ENCODE measurements at places on chromosomes 3 and 15.

DNA sequence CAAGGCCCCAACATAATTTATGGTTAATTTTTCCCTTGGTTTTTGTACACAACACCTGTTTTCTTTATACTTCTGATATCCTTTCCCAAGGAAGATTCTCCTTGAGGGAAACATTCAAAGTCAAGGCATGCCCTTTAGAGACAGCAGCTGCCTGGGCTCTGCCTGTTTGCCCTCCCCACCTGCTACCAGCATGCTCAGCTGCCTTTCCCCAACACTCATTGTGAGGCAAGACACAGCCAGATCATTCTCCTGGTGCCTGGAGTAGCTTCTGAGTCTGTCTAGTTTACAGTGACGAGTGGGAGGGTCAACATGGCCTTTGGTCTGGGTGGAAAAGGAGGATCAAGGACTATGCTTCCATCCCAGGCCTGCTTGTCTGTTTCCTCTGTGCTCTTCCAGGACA, 132.5 kb downstream of the EPHB1 start:
- DNase-seq = no peak

DNA sequence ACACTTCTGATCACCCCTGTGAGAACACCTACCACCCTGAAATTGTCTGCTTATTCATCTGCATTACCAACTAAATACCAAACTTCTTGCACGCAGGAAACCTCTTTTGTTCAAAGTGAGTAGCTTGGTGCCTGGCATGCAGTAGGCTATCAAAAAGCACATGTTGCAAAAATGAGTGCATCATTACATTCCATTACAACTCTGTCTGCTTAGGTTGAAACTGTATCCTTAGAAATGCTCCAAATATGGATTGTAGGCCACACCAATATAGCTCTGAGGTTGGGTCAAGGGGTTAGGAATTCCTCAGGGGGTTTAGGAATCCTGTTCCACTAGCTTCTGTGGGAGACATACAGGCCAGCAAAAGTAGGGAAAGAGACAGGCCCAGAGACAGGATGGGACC, 107.2 kb downstream of the THRB start:
- DNase-seq = no peak

DNA sequence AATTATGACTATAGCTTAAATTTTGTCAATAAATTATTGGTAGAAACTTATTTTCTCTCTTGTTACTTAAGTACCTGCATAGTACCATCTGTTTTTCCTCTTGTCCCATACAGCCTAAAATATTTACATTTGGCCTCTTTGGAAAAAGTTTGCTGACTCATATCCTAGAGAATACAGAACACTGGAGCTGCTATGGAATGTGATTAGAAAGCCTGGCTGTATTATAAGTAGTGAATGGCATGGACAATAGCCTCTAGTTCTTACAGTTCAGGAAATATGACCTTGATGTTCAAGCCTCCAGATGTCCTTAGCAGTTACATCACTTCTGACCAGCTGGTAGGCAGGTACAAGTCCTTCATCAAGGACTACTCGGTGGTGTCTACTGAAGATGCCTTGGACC, 28.3 kb downstream of the ST8SIA2 start:
- DNase-seq = no peak

DNA sequence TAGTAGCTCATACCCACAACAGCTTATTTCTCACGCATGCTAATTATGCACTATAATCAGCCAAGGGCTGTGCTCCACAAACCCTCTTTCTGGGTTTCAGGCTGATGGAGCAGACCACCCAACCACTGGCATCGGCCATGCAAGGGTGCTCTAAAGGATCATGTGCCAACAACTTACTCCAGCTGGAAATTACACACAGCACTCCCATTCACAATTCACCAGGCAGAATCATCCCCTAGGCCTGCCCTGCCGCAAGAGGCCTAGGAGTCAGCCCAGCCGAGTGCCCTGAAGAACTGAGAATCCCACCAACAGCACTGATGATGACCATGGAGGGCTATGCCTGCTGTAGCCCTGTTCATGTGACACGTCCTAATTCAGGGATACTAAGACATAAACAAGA, 216.2 kb upstream of the CHRNA7 start:
- DNase-seq = no peak

- no peak for DNase-seq
Observed at GRCh38 chr3:134330883-134331810, 43.1 kb downstream of the AMOTL2 start.
